Activated T-cell treated with anti-CD3 and anti-CD28 coated beads for 24 hours (primary cell): ENCODE measurements at places on chromosomes 3 and 15.

- no peak for DNase-seq
These were observed 78.1 kb upstream of the CGNL1 start for GRCh38 chr15:57298204-57298603.

DNA sequence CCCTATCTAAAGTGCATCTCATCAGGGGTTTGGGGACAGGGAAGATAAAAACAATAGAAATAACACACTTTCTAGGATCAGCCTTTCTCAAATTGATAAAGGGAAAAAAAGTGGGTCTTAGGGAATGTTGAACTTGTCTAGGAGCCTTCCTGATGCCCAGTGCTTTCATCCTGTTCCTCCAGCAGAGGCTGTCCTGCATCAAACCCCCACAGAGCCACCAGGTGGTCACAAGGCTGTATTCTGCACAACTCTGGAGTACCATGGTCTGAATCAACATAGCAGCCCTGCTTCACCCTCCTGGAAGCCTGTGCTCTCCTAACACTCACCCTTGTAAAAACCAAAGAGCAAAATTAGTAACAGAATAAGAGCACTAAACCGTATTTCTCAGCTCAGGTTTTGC, 118.5 kb upstream of the SLC25A36 start:
- no peak for DNase-seq

DNA sequence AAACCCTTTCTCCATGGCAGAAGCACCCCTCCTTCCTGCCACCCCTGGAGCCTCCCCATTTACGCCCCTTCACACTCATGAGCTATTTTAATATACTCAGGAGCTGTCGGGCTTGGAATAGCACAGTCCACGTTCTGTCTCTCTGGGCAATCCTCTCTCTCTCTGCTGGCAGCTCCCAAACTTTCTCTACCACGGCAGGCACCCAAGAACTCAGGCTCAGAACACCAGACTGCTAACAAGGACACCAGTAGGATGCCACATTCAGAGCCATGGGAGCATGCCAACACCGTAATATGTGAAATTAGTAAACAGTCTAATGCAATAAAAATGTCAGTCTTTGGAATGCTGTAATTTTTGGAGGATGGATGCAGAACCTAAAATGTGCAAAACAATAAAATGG, 19.3 kb downstream of the TNFAIP8L3 start:
- no peak for DNase-seq

- DNase-seq: no peak
These were observed 6.3 kb downstream of the LRRC3B start for GRCh38 chr3:26628915-26629314.

DNA sequence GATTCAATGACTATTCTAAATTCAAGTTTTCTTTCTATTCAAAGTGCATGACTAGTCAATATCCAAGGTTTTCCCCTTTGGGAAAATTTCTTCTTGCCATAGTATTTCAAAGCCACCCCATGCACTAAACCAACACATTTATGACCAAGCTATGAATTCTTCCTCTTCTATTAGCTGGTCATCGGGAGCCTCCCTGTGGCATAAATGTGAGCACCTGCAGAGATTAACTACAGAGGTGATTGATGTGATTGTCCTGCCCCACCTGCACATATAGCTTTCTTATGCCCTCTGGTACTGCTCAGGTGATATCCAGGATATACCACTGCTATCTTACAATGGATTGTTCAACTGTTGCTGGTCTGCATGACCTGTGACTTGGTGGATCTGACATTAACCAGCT, 694.9 kb downstream of the ZBBX start:
- DNase-seq: no peak

DNA sequence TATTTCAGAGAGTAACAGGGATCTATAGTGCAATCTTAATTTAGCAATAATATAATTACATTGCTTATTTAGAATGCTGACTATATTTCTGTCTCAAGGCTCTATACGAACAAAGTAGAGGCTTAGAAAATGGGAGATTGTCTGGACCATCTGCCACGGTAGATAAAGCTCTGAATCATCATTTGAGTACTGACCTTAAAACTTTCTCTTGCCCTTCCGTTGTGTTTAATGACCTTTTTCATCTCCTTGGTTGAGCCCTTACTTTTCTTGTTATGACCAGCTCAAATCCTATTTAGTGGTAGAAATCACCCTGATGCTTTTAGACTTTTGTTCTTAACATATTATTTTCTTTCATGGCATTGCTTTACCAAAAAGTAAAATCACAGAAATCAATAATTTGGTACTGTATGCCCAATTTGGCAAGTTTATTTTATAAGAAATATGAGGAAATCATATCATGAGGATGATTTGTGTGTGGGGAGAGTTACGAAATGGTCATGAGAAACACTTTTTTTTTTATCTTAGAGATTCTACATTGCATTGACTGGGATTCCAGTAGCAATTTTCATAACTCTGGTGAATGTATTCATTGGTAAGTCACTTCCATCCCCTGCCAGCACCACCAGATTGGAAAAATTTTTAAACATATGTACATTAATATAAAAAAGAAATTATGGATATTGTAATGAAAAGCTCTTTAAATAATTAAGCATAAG, 11.0 kb downstream of the NDUFB5 start:
- DNase-seq: no peak

DNA sequence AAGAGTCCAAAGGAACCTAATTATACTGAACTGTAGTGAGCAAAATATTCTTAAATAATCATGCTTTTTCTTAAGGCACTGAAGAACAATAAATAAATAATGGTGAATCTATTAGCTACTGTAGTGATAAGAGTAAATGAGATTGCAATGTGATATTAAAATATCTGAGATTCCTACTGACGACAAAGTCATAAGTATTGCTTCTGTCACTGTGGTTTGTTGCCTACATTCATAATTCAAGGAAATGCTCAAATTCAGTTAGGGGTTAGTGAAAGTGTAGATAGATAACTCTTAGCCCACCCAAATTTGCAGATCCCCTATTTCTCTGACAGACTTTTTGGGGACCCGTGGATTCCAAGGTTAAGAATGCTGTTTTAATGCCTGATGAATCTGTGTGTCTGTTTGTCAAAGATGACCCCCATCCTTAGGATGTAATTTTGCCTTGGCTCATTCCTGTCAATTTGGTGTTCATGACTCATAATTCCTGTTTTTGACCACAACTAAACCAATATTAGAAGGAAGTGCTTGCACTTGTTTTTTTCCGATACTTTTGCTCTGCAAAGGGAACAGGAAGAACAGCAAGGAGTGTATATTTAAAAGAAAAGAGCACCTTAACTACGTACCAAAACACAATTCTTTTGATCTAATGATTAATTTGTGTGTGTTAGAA, 86.7 kb downstream of the MAGI1 start:
- DNase-seq: no peak

GRCh38 chr3:172125963-172126457, 86.6 kb downstream of the FNDC3B start:
- DNase-seq: no peak

DNA sequence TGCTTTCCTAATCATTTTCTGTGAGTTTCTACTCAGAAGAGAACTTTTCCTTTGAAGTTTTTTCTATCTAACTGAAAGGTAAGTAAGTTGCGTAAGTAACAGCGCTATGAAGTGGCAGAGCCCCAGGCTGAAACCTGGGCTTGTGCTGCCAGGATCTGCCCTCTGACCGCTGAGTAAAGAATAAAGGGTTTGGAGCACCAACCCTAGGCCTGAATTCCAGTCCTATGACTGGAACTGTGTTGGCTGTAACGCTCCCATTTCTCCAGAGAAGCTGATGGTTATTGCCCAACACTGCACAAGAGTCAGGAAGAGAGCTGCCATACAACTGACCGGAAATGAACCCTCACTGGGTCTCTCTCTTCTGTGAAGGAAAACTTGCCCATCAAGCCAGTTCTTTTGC, 87.0 kb downstream of the FOXB1 start:
- DNase-seq: no peak

DNA sequence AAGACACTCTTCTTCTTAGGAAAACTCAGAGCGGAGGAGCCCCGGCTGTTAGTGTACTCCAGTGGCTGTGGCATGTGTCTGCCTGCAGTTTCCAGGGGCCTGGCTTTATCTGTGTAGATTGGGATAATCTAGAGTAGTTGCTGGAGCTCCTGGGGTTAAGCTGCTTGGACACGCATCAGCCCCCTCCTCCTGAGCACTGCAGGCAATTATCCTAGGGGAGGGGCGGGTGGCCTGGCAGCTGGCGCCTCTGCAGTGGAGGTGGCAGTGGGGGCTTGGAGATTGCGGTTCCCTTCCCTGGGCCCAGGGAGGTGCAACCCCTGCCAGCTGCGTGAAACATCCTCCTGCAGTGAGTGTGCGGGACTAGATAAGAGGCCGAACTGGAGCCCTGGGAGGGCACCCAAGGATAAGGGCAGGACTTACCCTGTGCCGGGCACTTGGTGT, 68.2 kb downstream of the EFCAB12 start:
- DNase-seq: no peak

DNA sequence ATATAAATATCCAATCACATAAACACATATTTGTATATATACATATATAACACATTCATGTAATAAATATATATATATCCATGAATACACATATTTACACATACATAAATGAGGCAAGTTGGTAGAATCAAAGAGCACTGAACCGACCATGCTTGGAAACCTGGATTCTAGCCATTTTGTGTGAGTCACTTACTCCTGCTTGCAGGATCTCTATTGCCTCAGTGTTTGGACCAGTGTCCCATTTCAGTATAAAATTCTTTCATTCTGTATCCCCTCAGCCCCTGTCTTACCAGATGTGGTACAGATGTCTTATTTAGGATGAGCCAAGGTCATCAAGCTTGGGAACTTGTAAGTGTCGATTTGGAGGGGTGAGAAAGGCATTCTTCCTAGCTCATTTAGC, 391.4 kb upstream of the FRG2C start:
- no peak for DNase-seq

GRCh38 chr15:90190606-90191343, 10.4 kb upstream of the SEMA4B start:
- no peak for DNase-seq

- DNase-seq: no peak
These were observed 443.9 kb downstream of the DIPK2A start for GRCh38 chr3:144415492-144415891.

GRCh38 chr15:85913461-85913860, 118.7 kb upstream of the KLHL25 start:
- no peak for DNase-seq

DNA sequence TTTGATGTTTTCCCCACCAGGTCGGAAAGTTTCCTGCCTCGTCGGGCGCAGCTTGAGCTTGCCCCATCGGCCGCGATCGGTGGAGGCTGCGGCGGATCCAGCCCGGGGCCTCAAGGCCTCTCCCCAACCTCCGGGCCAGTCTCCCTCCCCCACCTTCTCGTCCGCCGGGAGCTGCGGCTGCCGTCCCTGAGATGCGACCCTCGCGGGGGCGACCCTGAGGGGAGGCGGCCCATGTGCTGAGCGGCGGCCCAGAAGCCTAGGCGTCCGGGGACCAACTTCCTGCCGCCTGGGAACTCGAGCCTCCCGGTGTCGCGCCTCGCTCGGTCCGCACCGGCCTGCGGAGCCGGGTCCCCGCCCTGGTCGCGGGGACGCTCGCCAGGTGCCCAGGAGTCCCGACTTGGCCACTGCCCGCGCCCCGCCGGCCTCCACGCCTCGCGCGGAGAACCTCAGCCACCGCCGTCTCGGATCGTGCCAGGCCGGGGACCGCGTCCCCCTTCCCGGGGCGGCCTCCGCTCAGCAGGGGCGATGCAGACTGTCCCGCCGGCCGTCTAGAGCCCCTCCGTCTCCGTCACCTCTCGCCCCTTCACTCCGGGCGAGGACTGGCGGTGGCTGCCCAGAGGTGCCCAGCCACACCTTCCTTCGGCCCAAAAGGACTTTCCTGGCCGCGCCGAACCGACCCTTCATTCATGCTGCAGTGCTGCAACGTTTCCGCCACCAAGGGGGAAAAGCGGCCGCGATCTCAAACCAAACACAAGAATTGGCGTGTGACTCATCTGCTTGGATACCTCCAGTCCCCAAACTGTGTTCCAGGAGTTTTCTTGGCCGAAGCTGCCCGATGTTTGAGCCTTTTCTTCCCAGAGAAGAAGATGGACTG, 656 bp downstream of the SLMAP start:
- peak; percentile 12 for DNase-seq

- DNase-seq: no peak
These were observed 8.8 kb upstream of the NPHP3 start for GRCh38 chr3:132730891-132731580.
